Activated T-cell treated with anti-CD3 and anti-CD28 coated beads, Interleukin-2, amount 50 U/mL, for 4 hours (primary cell): ENCODE measurements at places on chromosomes 6 and 20. TPM values are rescaled to one million over a fixed set of nuclear protein-coding genes. Genes with fewer than 3 reads are reported as not detected.

Gene RAB22A
- total RNA-seq: 17.3 TPM

GRCh38 chr6:12022953-12023388, 10.9 kb downstream of the HIVEP1 start:
- DNase-seq: no peak

DNA sequence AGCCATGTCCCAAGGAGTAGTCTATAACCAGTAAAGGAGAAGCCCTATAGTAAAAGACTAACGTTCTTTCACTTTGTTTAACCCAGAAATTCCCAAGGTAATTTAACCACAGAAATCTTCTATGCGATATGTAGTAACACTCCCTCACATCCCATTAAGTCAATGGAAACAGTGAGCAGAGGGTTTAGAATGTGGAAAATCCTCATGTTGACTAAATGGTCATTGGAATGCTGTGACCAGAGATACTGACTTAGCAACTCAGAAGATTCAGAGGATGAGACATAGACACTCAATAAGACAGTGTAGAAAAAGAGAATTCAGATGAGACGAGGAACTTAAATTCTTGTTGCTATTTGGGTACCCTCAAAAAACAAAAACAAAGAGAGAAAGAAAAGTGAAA, 562.2 kb upstream of the NOX3 start:
- no peak for DNase-seq

DNA sequence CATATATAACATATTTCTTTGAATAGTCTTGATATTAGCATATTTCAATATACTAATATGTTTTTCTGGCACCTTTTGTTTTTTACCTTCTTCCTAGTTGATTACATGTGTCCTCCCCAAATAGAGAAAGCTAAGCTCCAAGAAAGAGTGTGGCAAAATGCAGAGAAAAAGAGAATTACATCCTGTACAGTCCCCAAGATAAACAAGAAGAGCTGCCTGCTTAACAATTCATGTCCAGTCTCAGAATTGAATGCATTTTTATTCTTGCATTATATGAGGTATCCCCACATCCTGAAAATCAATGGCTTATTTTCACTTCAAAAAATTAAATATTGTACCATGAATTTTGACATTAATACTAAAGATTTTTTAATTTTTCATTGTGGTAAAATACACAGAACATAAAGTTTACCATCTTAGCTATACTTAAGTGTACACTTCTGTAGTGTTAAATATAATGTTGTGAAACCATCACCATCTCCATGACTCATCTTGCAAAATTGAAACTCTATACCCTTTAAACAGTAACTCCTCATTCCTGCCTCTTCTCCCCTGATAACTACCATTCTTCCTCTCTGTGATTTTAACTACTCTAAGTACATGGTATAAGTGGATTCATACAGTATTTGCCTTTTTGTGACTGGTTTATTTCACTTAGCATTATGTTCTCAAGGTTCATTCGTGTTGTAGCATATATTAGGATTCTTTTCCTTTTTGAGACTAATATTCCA, 490.3 kb downstream of the COL12A1 start:
- DNase-seq: no peak

DNA sequence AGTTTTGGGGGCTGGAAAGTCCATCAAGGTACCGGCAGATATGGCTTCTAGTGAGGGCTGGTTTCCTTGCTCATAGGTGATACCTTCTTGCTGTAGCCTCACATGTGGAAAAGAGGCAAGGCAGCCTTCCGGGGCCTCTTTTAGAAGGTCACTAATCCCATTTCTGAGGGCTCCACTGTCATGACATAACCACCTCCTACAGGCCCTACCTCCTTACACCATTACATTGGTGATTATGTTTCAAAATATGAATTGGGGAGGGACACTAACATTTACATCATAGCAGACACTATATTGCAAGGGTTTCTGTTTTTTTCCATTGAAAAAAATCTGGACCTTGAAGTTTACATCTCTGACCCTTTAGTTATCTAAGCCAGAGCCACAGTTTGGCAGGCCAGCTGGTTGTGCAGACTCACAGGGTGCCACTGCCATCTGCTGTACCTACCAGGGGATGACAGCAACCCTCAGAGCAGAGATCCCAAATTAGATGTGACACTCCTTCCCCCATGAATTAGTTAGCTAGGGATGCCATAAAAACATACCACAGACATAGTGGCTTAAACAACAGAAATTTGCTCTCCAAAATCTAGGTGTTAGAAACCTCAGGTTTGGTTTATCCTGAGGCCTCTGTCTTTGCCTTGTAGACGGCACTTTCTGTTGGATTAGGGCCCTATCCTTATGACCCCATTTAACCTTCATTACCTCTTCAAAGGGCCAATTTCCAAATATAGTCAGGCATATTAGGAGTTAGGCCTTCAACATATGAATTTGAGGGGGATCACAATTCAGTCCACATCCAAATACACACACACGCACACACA, 166.4 kb upstream of the RNF217 start:
- DNase-seq: no peak
